ENCODE measurements at places on chromosomes 5 and 9.

- DNase-seq, result no peak
These were observed 53.7 kb downstream of the FGD3 start for GRCh38 chr9:93001031-93001430.

DNA sequence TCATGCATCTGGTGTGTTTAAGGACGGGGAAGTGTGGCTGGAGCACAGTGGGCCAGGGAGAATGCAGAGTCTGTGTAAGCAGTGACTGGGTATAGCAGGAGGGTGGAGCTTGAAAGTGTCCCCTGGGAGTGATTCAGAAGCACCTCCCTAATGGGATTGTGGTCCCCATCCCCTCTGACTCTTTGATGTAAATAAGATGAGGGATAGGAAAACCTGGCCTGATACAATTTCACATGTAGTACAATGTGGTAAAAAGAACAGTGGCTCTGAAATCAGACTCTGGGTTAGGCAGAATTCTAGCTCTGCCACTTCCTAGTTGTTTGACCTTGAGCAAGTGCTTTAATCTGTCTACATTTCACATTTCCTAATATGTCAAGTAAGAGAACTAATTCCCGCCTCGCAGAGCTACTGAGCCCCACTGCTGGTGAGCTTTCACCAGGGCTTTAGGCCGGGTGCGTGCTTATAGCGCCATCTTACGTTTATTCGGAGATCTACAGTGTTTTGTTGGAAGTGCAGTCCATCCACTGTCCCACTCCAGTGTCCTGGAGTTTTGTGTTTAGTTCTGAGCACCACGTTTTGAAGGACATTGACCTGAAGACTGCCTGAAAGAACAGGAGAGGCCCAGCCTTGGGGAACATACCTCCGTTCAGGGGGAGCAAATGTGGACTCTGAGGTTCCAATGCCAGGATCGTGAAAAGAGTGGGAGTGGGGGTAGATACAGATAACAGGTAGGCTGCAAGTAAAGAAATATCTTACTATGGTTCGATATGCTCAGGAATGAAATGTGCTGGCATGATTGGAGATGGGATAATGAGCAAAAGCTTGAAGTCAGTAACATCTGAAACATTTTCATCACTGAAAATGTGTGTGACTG is 51.2 kb upstream of the TESK1 start:
- peak; percentile 86 for DNase-seq

GRCh38 chr5:82917584-82917983 is 159.6 kb downstream of the TMEM167A start:
- DNase-seq, result no peak

DNA sequence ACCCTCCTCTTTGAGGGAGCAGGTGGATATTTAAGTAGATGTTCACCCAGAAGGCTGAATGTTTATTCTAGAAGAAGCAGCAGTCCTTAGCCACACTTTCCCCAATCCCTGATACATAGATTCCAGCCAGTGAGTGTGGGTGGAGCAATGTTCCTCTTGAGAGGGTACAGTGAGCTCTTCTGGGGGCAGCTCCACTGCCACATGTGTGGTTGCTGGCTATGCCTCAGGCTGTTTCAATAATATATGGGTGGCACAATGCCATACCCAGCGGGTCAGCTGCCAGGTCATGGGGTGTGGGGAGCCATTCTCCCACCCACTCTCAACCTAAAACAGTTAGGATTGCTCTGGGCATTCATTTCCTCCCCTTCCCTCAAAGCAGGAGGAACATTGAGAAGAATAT is 61.6 kb upstream of the DAB2 start:
- no peak for DNase-seq

DNA sequence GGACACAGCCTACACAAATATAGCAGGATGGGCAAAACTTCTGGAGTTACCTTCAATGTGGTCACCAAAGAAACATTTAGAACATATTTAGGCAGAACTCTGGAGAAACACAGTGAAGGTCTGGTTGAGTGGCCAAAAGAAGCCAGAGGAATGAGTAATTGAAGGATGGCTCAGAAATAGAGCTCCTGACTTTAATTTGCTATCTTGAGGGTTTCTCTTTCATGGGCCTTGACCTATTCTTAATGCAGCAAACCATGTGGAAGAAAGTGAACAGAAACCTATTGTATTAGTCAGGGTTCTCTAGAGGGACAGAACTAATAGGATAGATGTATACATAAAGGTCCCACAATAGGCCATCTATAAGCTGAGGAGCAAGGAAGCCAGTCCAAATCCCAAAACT is 650.5 kb downstream of the ACTL7B start:
- DNase-seq, result no peak

- peak; percentile 22 for DNase-seq
These were observed 234.7 kb downstream of the NMUR2 start for GRCh38 chr5:152170350-152170749.

DNA sequence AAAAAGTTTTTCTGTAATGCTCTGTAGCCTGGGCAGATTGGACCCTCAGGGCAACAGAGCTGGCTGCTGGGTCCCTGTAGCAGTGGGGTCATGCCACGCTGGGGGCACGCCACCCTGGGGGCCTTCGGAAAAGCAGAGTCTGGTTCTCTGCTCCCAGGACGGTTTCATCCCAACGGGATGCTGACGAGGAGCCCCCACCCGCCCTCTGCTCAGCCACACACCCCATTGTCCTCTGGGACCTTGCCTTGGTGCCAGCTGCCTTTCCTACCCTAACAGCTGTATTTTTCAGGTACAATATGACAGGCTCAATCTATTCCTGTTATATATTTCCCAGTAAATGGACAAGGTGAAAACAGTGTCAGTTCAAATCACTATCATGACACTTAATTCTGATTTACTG is 29.0 kb upstream of the MVB12B start:
- no peak for DNase-seq

DNA sequence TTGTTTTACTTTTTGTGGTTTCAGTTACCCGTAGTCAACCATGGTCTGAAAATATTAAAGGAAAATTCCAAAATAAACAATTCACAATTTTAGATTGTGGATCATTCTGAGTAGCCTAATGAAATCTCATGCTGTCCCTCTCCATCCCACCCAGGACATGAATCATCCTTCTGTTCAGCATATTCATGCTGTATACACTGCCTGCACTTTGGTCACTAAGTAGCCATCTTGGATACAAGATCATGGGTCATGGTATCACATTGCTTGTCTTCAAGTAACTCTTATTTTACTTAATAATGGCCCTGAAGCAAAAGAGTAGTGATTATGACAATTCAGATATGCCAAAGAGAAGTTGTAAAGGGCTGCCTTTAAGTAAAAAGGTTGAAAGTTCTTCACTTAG is 536.5 kb upstream of the ACO1 start:
- no peak for DNase-seq

DNA sequence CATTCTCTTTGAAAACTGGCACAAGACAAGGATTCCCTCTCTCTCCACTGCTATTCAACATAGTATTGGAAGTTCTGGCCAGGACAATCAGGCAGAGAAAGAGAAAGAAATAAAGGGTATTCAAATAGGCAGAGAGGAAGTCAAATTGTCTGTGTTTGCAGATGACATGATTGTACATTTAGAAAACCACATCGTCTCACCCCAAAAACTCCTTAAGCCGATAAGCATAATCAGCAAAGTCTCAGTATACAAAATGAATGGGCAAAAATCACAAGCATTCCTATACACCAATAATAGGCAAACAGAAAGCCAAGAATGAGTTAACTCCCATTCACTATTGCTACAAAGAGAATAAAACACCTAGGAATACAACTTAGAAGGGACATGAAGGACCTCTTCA is 21.0 kb upstream of the EPB41L4A start:
- DNase-seq, result no peak

GRCh38 chr5:52710972-52711596 is 76.6 kb upstream of the ITGA1 start:
- no peak for DNase-seq

DNA sequence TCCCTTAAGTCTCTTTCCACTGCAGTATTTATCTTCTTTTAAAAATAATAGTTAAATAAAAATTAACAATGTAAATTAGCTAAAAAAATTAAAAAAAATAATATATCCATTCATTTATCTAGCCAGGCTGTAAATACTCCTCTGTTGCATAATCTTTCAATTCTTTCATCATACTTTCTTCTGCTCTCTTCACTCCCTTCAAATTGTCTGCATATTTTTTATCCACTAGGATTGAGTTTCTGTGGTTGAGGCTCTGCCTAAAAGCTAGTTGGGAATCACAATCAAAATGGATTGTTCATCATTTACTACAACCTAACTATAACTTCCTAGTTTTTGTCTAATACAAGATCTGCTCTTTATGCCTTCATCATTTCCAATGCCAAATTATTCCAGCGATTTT is 182.2 kb downstream of the PDE4D start:
- no peak for DNase-seq

GRCh38 chr5:28808967-28809810 is 1770.8 kb upstream of the CDH9 start:
- peak; percentile 18 for DNase-seq

GRCh38 chr9:125461636-125462190 is 200.1 kb downstream of the GAPVD1 start:
- DNase-seq, result no peak

DNA sequence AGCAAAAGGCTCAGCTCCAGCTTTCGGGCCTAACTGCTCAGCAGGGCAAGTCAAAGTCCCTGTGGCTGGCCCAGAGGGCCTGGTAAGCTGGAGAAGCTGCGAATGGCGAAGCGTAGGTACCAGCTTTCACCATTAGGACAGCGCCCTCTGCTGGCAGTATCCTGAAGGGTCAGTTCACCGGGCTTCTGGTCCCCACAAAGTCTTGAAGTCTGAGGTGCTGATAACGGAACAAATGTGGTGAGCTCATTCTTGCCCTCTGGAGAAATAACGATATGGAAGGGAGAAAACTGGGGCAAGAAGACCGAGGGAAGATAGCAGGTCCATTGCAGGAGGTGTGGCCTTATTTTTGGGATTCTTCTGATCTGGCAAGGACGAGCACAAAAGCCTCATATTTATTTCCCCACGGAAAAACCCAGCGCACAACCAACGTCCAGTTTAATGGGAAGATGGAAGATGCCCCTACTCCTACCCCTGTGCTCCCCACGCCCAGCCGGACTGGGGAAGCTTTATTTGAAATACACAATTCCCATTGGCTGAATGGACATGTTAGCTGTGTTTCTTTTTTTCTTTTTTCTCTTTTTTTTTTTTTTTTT is 7.2 kb downstream of the SOWAHA start:
- DNase-seq, result peak; percentile 85

GRCh38 chr5:6936031-6936430 is 222.8 kb downstream of the TENT4A start:
- DNase-seq, result no peak

GRCh38 chr5:150318613-150319483 is 16.1 kb upstream of the ARSI start:
- DNase-seq, result no peak

DNA sequence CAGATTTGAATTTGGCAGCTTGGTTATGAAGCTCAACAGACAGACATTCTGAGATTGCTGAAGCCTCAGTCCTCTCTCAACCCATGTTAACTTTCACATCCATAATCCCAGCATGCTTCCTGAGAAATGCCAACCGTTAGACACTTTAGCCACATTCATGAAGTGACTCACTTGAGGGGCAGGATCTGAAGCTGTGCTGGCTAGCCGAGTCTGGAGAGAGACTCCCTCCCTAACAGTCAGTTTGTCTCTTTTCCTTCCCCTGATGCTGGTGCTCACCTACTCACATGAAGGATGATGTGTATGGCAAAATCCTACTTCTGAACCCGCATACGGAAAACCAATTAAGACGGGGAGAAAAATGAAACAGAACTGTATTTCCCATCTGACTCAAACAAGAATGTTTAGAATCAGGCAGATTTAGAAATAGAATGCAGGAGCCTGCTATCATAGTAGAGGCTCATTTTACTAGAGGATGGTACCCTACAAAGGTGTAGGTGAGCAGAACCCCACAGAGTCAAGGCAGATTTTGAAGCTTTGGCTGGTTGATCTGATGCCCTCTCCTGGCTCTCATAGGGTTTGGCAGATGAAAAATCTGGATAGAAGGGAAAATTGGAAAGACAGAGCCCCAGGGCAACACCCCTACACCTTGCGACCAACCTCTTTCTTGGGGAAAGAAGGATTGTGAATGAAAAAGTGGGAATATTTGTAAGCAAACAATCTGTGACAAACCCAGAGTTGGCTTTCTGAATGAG is 150.9 kb upstream of the LHFPL2 start:
- no peak for DNase-seq

DNA sequence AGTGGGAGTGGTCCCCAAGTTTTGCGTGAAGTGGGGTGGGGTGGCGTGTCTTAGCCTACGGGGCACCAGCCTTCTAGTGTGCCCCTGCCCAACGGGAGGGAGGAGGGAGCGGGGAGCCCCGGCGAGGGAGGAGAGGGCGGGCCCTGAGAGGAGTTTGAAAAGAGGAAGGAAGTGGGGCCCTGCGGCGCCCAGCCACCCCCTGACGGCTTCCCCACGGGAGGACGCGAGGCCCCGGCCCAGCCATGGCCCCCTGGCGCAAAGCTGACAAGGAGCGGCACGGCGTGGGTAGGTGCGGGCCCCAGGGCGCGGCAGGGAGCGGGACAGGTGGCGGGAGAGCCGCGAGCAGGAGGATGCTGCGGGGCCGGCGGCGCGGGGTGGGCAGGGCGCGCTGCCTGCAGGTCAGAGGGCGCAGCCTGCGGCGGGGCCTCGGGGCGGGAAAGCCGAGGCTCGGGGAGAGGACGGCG is at the start of gene DOCK2:
TSS of gene DOCK2 (plus strand) at position 191 of the 464 bp plus-strand sequence. CDS start at position 243, 52 bp downstream.
- DNase-seq, result no peak

GRCh38 chr5:1111727-1112289 is at the start of gene SLC12A7:
SLC12A7 (minus strand) TSS chr5:1112063; CDS start chr5:1111991, 72 bp downstream.
- DNase-seq, result peak; percentile 61

DNA sequence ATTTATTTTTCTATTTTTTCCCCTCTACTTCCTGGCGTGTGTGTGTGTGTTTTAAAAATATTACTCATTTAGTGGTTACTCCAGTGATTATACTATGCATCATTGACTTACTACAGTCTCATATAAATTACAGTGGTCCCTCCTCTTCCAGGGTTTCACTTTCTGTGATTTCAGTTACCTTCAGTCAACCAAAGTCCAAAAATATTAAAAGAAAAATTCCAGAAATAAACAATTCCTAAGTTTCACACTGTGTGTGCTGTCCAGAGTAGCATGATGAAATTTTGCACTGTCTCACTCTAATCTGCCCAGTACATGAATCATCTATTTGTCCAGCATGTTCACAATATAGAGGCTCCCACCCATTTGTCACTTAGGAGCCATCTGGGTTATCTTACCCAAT is 47.4 kb upstream of the CCDC112 start:
- no peak for DNase-seq

DNA sequence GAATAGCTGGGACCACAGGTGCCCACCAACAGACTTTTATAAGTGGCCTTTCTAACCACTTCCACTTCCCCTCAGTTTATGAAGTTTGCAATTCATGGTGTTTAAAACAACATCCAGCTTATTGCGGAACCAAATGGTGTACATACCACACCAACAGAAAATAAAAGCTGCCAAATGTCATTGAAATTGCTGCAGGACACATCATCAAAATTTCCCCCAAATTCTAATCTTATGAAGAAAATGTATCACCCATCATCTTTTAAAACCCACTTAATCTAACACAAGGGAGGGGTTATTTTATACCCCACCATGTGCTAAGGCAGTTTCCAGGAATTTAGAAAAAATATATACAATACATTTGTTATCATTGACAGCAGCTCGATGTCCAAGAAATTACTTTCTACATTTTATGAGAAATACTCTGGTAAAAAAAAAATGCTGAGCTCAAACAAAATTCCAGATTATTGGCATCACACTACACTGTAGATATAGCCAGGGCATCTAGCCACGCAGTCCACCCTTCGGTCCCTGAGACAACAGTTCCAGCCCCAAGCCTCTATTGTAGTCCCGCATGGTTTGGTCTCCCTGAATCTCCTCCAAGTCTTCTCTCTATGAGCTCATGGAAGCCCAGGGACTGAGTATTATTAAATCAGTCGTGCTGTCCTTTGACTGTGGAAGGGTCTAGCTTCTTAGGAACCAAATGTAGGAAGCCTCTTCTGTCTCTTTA is 372.8 kb upstream of the SLC30A5 start:
- no peak for DNase-seq

- no peak for DNase-seq
These were observed 62.1 kb downstream of the CETN3 start for GRCh38 chr5:90347462-90347861.
